ENCODE measurements at places on chromosomes 2 and 18.
A peak's percentile ranks its signal among the peaks of the same experiment; 100 is the strongest.

GRCh38 chr2:187404431-187405110, 43.5 kb downstream of the CALCRL start:
- DNase-seq, result peak; percentile 32

DNA sequence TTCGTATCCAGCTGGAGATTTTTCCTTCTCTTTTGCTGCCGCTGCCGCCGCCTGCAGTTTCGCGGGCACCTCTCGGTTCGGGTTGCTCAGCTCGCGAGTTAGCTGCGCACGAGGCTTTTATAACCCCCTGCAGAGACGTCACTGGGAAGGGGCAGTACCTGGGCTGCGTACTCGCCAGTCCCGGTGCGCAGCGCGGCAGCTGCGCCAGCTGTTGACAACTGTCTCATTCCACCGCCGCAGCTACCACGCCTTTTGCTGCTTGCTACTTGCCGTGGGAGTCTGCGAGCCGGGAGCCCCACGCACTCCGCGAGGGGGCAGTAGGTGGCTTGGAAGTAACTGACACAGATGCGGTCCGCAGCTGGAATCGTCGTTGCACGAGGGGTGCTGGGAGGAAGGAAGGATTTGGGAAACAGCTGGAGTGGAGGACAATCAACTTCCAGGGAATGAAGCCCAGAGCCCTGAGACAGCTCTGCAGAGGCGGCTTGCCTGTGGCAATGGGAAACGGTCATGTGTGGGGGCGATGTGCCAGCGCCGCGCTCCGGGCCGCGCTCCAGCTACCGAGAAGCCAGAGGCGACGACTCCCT, at the start of gene TACR1:
Gene TACR1, minus strand, starts transcription at position 93 of the 584 bp plus-strand sequence. CDS start 586 bp downstream, outside the sequence.
- peak; percentile 94 for DNase-seq

GRCh38 chr2:181690860-181691259, 10.5 kb upstream of the NEUROD1 start:
- DNase-seq, result no peak

GRCh38 chr2:182220335-182220734, 206.5 kb downstream of the PDE1A start:
- DNase-seq, result no peak

GRCh38 chr2:43676322-43677050, at the start of gene C1GALT1C1L:
TSS of gene C1GALT1C1L (minus strand) at chr2:43676429. CDS start at chr2:43676322, 107 bp downstream.
- peak; percentile 78 for DNase-seq
